ENCODE measurements at places on chromosomes 12 and 14.
A peak's percentile ranks its signal among the peaks of the same experiment; 100 is the strongest.

GRCh38 chr12:65649126-65649525 lies 175.2 kb upstream of the HMGA2 start:
- no peak for DNase-seq

DNA sequence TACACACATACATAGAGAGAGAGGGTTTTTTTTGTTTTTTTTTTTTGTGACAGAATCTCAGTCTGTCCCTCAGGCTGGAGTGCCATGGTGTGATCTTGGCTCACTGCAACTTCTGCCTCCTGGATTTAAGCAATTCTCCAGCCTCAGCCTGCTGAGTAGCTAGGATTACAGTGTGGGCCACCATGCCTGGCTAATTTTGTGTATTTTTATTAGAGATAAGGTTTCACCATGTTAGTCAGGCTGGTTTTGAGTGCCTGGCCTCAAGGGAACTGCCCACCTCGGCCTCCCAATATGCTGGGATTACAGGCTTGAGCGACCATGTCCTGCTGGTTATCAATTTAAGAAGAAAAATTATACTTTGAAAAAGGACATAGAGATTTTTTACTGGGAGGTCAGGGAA lies 710.6 kb downstream of the SLC6A15 start:
- DNase-seq, result no peak

- DNase-seq, result no peak
These were observed 60.0 kb downstream of the PLEKHG7 start for GRCh38 chr12:92762773-92763172.

GRCh38 chr12:68306564-68306963 lies 25.6 kb downstream of the MDM1 start:
- no peak for DNase-seq

GRCh38 chr12:105736498-105736897 lies 402.3 kb downstream of the NUAK1 start:
- no peak for DNase-seq

DNA sequence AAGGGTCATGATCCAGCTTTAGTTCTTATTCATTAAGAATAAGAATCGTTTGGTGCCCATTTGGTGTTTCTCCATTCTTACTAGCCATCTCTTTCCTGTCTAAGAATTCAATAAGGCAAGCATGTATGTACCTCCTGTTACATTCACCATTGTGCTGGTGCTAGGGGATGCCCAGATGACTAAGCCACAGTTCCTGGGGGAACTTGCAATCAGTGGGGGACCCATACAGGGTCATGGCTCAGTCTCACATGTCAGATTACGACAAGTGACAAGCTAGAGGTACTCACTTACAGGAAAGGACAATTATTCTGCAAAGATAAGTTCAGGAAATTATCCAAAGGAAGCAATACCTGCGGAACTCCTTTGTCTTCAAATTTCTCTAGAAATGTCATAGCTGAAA lies 125.4 kb downstream of the STXBP6 start:
- DNase-seq, result no peak

GRCh38 chr12:120940799-120941198 lies 36.6 kb upstream of the SPPL3 start:
- no peak for DNase-seq

DNA sequence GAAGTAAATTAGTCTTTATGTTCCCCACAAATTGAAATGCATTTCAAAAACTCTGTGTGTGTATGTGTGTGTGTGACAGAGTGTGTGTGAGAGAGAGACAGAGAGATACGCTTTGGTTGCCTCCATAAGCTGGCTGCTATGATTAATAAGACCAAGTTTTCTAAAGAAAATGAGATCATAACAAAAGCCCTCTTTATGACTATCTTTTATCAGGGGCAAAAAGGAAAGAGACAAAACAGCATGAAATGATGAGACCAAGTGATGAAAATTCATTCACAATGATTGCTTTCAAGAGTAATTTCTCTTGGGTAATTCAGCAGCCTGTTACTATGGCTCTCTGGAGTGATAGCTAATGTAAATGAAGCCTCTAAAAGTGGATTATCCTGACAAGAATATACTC lies 277.6 kb upstream of the PLEKHG7 start:
- DNase-seq, result no peak

DNA sequence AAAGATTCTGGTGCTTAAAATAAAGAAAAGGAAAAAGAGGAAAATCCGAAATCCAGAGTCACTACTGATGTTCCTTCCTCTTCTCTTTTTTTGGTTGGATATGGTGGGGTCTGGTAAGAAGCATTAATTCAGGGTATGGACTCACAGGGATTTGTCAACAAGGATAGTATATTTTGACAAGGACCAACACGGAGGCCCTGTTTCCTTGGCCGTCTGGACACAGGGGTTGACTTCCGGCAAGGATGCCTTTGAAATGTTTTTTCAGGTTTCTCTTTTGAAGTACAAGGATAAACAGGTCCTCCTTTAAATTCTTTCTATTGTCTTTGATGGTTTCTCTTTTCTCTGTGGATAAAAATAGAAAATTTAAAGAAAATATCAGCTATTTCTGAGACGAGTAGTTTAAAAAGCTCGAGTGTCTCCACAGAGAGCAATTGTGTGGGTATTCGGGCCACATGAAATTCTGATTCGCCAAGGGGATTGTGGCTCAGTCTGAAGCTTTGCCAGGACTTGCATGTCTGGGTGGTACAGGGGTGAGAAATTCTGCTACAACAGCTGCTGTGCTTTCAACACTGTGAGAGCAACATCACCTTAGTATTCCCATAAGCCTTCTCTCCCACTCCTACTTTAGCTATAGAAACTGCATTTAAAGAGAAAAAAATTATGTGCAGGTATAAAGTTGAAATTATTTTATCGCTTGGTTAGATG lies 88.5 kb upstream of the CSRP2 start:
- DNase-seq, result no peak

GRCh38 chr12:6430124-6430989 lies 14.4 kb upstream of the CD27 start:
- no peak for DNase-seq

- DNase-seq, result no peak
These were observed 51.6 kb upstream of the C14orf180 start for GRCh38 chr14:104527857-104528459.

GRCh38 chr12:27207615-27208413 lies 36.3 kb upstream of the STK38L start:
- DNase-seq, result no peak

- no peak for DNase-seq
These were observed 94.6 kb upstream of the PRICKLE1 start for GRCh38 chr12:42683933-42684801.

GRCh38 chr14:105171004-105171673 lies 2.6 kb upstream of the JAG2 start:
- DNase-seq, result no peak

DNA sequence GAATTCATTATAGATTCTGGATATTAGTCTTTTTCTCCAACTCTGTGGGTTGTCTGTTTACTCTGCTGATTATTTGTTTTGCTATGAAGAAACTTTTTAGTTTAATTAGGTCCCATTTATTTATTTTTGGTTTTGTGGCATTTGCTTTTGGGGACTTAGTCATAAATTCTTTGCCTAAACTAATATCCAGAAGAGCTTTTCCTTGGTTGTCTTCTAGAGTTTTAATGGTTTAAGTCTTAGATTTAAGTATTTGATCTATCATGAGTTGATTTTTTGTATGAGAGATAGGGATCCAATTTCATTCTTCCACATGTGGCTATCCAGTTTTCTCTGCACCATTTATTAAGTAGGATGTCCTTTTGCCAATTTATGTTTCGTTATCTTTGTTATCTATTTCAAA lies 683.4 kb upstream of the FBXO33 start:
- no peak for DNase-seq

- no peak for DNase-seq
These were observed 521.0 kb upstream of the ATP2B1 start for GRCh38 chr12:90229407-90230170.

- no peak for DNase-seq
These were observed 98.8 kb downstream of the SLC25A47 start for GRCh38 chr14:100421756-100422470.

DNA sequence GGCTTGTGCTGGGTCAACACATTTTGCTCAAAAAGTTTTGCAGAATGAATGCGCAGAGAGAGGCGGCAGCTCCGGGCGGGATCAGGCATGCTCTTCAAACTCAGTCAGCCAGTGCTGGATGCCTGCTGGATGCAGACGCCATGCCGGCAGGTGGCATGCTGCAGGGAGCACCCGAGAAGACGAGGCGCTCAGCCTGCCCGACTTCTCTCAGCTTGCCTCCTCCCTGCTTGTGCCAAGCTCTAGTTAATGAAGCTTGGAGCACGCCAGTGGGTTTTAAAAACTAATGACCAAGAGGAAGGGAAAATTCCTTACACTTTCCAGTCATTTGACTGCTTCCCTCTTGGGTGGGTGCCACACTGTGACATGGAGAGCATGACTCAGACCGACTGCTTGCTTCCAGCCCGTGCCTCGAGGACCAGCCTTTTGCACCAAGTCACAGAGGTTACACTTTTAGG lies 39.8 kb downstream of the SLC24A4 start:
- DNase-seq, result peak; percentile 13

- no peak for DNase-seq
These were observed 364.3 kb upstream of the CCDC196 start for GRCh38 chr14:66121859-66122258.

Measured in posterior cingulate gyrus (tissue), 11 donors.